Neural progenitor cell (in vitro differentiated cells): ENCODE measurements at places on chromosomes 3 and 15. TPM values are rescaled to one million over a fixed set of nuclear protein-coding genes. Genes with fewer than 3 reads are reported as not detected.

DNA sequence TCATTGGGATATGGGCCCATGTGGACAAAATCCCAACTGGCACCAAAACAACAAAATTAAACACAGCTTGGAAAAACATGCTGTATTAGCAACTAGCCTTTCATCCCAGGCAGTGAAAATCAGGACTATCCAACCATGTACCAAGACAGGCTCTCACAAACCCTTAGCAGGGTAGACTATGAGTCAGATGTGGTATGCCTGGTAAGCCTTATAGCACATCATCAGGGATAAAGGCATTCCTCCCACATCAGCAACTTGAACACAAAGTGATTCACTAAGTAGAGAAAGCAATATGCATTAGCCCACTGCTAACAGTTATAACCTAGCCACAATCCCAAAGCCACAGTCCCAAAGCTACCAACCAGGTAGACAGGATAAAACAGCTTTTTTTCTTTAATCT, 8.0 kb downstream of the CEP152 start:
- no peak for DNase-seq

SNRPA1 gene
- 64.6 and 98.0 TPM in 2 replicates for total RNA-seq

DNA sequence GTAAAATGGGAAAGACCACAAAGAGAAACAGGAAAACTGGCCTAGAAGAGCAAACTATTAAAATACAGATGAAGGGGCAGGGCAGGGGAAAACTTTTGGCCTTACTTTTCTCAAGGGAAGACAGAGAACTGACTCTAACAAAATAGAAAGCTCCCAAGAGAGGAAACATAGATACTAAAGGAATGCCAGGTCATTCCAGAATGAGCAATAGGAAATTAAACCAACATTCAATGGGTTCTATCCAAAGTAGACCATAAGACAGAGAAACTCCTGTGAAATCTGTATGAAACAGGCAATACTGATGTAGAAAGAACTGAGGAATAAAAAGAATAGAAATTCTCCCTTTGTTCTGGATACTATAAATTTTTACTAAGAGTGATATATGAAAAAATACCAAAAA, 491.8 kb downstream of the MECOM start:
- DNase-seq, result no peak

GRCh38 chr3:179432451-179432850, 18.8 kb downstream of the GNB4 start:
- no peak for DNase-seq

DNA sequence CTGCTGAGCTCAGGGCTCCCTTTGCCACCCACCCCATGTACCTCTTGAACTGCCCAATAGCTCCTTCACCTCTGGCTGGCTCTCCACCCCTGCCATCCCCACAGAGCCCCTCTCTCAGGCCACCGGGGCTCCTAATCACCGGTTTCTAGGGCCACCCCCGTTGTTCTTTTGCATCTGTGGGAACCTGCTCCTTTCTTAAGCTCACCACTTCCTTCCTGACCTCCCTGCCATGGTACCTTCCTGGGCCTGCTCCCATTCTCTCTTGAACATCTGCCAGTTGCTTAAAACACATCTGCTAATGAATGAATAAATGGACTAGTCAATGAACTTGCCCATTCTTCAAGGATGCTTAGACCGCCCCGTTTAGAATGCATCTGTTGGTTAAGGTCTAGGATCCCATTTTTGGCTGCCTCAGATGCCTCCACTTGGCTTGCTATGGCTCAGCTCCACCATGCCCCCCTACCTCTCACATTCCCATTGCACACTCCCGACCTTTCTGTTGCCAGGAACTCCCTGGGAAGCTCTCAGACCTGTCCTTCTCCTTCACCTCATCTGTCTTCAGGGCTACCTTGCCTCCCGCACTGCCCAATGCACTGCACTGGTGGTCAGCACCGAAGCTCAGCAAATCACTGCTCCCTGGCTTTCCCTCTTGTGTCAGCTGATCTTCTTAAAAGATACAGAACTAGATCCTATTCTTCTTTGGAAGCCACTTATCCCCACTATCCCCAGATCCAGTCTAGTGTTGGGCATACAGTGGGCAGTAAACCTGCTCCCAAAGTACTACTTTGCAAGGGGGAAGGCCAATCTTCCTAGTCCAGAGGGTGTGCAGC, 9.1 kb downstream of the AMOTL2 start:
- peak; percentile 4 for DNase-seq

USP3 gene
- 48.8 and 64.2 TPM in 2 replicates for total RNA-seq

- no peak for DNase-seq
These were observed 10.4 kb downstream of the ATP2B2 start for GRCh38 chr3:10495003-10495402.

DNA sequence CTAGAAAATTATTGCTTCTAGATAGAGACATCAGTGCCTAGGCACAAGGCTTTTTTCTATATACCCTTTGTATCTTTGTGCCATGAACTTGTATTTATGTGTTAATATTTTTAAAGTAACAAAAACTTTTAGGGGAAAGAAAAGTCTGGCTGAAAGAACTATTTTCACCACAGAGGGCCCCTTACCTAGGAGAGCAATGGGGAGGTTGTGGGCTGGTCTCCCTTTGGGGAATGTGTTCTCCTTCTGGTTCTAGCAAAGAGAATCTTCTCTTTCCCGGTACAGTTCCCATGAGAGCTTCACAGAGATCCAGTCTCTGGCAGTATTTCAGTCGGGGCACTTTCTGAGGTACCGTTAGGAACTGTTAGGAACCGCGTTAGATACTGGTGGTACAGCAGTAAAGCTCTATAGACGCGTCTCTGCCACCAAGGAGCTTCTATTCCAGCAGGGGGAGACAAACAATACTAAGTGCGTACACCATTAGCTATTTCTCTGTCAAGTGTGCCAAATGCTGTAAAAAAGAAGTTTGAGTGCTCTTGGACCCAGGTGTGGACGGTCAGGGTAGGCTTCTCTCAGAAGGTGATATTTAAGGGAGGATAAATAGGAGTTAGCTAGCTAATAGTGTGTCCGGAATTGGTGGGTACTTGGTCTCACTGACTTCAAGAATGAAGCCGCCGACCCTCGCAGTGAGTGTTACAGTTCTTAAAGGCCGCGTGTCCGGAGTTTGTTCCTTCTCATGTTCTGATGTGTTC, 4.6 kb upstream of the EPB42 start:
- peak; percentile 79 for DNase-seq

DNA sequence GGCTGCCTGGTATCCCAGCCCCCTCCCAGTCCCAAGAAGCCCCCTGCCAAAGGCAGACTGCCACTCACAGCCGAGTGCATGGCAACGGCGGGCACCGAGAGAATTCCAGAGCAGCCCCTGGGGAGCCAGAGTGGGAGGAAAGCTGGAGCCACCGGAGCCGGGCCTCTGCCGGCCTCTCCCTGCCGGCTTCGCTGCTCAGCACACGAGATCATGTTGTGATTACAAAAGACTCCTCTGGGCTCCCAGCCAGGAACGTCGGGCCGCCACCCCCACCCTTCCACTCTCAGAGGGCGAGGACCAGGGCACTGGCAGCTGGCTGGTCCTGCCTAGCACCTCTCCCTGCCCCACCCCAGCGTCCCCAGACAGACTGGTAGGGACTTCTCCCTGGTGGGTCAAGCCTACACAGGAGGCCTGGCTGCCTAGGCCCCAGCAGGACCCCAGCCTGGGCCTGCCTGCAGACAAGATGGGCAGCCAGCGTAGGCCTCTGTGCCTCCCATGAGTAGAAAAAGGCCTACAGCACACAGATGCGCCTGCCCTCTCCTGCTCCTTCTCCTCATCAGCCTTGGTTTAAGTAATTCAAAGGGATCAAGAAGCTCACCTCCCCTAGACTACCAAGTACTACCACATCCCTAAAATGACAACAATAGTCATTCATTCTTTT, at the start of gene CCDC9B:
CCDC9B (minus strand) TSS at position 200 of the 661 bp plus-strand sequence; CDS start at position 80, 120 bp downstream.
- DNase-seq, result peak; percentile 55

GRCh38 chr15:72464251-72464650, 9.9 kb upstream of the ARIH1 start:
- DNase-seq, result no peak

MYZAP gene
- total RNA-seq, result 0.09 TPM in 1 of 2 replicates, not detected in the other

DNA sequence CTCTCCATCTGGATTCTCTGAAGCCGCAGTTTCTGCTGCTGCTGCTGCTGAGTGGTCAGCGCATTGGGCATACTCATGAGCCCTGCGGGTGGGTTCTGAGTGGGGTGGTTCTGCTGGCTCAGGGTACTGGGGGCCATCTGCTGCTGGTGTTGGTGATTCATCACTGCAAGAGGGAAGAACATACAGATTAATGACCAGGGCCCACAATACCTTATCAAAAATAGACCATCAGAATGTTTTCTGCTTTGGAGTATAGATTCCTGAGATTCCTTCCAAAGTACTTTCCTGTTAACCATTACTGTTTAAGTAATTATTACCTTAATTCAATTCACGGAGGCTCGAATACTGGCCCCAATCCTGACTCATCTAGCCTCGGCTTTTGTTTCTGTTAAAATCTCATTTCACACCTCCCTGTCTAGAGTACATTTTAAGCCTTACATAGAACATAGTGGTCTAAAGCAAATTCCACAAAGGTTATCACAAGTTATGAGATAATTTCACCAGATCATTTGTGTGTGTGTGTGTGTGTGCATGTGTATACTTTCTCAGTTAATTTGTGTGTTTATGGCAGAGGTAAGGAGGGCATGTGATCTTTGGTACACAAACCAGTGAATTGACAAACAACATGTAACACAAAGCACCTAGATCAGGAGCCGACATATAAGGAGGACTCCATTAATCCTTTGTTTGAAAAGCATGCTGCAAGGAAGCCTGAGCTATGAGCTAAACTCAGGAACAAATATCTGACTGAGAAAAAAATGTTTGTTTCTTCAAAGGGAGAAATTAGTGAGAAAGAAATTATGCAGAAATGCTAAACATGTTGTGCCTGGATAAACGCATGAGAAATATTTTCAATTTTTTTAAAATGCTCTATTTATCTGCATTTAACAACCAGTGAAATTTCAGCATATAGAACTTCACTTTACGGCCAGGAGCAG, 68.1 kb downstream of the TM4SF4 start:
- DNase-seq, result no peak

TICRR gene
- 19.6 and 25.7 TPM in 2 replicates for total RNA-seq

RFTN1 gene
- total RNA-seq, result 0.37 and 0.92 TPM in 2 replicates

PML gene
- 15.3 and 18.0 TPM in 2 replicates for total RNA-seq

ZNF620 gene
- 23.6 and 26.9 TPM in 2 replicates for total RNA-seq

ATP8B4 gene
- total RNA-seq, result 2.0 and 2.7 TPM in 2 replicates

SLC38A3 gene
- 0.17 and 0.77 TPM in 2 replicates for total RNA-seq
